ENCODE measurements at places on chromosomes 12 and 14. TPM values are rescaled to one million over a fixed set of nuclear protein-coding genes. Genes with fewer than 3 reads are reported as not detected.
A peak's percentile ranks its signal among the peaks of the same experiment; 100 is the strongest.

Gene CHFR
- polyA plus RNA-seq, result 27.2 TPM

- peak; percentile 90 for DNase-seq
Measured at GRCh38 chr12:4273652-4274395, at the start of gene CCND2. TSS of gene CCND2 (plus strand) at chr12:4273762. CDS start at chr12:4274041, 279 bp downstream.

- peak; percentile 76 for DNase-seq
Measured at GRCh38 chr14:104795781-104796686, 486 bp upstream of the AKT1 start.

- no peak for DNase-seq
Measured at GRCh38 chr12:88756153-88756552, 175.9 kb upstream of the KITLG start.

DNA sequence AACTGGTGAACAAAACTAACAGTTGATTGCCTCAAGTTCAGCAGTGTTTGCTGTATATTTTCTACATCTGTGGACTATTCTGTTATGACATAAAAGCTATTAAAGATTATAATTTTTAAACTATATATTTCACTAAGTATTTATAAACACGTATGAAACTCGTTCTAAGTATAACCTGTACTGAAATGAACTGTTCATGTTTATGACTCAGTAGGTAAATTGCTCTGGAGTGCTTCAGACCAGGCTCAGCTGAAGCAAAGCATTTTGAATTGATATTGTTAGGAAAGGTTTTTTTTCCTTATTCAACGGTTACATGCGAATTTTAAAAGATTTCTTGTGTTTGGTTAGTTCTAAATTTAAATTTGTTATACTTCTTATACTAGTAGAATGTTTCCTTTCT, 151.3 kb downstream of the RAD51B start:
- no peak for DNase-seq

- no peak for DNase-seq
Measured at GRCh38 chr12:110243227-110243626, 37.8 kb upstream of the ATP2A2 start.

Gene FAR2
- 2.3 TPM for polyA plus RNA-seq

DNA sequence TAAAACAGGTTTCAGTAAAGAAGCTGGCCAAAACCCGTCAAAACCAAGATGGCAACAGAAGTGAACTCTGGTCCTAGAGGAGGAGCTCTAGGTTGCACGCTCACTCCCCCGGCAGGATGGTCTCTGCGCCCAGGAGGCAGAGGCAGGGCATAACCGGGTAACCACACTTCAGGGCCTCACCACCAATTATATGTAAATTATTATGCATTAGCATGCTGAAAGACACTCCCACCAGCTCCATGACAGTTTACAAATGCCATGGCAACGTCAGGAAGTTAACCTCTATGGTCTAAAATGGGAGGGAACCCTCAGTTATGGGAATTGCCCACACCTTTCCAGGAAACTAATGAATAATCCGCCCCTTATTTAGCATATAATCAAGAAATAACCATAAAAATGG, 20.1 kb upstream of the SLC6A12 start:
- no peak for DNase-seq

DNA sequence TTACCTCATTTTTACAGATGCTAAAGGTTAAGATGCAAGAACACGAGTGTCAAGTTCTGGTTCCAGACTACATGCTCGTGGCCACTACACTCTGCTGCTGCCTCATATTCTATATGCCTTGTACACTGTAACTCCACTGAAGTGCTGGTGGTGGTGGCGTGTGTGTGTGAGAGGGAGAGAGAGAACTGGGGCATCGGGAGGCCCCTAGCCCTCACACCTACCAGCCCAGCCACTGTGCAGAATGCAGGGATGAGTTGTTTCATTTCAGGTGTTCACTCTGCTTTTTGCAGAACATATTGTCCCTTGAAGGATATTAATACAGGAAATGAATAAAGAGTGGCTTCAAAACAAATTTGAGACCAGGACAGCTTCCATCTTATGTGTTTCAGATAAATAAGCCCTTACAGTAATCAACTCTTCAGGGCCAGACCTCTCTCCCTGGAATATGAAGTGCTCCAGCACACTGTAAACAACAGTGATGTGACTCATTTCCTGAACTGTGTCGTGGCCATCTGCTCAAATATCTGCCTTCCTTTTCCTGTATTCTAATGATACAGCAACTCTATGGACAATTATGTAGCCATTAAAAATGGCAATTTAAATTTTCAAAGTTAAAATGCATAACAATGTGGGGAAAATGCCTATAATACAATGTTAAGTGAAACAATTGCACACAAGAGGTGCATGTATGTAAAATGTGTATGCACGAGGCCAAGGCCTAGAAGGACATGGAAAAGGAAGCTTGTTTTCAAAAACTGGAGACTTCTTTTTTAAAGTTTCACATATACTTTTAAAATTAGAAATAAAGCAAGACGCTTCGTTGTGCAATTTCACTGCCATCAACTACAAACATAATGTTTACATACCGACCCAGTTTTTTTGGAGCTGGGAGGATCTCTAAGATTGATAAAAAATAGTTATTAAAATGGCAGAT, 215.4 kb downstream of the PELI2 start:
- DNase-seq, result no peak

Gene SDR9C7
- 0.04 TPM for polyA plus RNA-seq

Gene KRT73
- not detected for polyA plus RNA-seq

Gene FAM181A
- polyA plus RNA-seq, result not detected

DNA sequence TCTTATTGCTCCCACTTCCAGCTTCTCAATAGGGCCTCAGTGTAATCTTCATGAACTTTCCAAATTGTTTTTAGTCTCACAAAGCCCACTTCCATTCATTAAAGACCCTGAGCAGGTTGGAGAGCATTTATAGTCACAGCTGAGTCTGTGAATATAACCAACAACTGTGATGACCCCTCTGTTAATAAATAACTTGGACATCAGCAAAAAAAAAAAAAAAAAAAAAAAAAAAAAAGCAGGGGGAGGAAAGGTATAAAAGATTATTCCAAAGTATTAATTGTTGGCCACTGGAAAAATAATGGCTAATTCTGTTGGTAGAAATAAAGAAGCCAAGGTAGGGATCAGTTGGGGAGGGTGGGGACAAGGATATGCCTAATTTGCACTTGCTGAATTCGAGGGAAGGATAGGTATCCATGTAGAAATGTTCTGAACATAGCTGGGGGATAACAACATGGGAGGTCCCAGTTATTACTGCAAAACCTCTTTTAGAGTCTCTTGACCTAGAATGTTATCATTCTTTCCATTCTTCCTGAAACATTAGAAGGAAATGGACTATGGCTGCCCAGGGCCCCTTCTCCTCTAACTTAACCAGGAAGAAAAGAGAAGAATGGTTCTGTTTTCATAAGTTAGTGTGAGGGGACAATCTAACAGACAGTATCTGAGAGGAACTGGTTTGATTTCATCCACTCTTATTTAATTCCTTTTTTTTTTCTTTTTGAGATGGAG, 56.5 kb downstream of the SAMD4A start:
- DNase-seq, result no peak

DNA sequence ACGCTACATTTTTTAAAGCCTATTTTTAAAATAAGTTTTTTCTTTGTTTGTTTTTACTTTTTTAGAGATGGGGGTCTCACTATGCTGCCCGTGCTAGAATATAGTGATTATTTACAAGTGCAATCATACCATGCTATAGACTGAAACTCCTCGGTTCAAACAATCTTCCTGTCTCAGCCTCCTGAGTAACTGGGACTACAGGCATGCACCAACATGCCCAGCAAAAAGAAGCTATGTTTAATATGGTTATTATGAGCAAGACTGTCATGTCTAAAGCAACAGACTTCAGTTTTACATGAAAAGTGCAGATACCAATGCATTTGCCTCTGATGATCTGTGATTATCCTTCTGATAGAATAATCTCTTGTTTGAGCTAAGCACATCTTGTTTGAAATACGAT, 45.6 kb upstream of the SGPP1 start:
- no peak for DNase-seq

DNA sequence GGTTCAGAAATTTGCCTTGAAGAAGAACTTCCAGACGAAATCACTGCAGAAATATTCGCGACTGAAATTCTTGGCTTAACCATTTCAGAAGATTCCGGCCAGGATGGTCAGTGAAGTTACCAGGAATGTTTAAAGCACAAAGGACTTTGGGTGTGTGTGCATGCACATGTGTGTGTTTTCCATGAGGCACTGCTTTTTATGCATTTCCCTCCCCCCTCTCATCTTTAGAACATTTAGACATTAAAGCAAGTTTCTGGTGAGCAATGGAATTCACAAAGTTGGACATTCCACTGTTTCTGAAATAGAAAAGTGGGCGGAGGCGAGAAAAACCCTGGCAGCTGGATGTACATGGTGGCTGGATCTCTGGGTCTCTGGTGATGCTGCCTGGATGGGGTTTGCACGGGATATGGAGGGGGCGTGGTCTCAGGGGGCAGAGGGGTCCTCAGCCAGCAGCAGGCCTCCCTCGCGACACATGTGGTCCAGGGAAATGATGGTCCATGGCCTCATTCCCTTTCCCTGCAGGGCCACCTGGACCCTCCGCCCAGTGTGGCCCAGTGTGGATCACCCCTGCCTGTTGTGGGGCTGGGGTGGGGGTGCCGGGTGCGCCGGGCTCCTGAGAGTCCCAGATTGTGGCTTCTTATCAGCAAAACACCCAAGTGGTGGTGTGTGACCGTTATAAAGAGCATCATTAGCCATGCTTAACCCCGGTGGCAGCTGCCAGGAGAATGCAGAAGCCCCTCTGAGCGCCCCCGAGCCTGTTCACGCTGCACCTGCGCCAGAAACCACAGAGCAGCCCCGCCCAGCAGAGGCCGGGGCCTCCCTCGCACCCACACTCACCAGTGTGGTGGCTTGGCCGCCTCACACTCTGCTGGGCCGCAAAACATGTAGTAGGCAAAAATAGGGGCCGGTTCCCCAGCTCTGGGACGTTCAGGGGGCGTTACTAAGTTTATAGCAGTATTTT, 17.8 kb upstream of the BCL7A start:
- no peak for DNase-seq

Gene PCED1B
- 0.87 TPM for polyA plus RNA-seq

Gene TWF1
- 11.4 TPM for polyA plus RNA-seq

DNA sequence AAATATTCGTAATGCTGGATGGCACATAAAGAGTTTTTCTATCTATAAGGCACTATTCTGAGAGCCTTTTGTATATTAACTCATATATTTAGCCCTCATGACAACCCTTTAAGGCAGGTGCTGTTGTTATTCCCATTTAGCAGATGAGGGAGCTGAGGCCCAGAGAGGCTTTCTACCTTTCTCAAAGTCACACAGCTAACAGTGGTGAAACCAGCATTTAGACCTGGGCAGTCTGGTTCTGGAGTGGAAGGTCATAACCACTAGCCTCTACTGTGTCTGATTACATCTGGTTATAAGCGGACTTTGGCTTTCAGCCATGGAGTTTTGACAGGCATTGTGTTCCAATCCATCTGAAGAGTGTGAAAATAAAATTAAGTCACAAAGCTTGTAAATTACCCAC, 41.2 kb upstream of the HDAC7 start:
- DNase-seq, result no peak

Gene PRH2
- not detected for polyA plus RNA-seq

GRCh38 chr12:65817866-65818265, 6.4 kb upstream of the HMGA2 start:
- no peak for DNase-seq

DNA sequence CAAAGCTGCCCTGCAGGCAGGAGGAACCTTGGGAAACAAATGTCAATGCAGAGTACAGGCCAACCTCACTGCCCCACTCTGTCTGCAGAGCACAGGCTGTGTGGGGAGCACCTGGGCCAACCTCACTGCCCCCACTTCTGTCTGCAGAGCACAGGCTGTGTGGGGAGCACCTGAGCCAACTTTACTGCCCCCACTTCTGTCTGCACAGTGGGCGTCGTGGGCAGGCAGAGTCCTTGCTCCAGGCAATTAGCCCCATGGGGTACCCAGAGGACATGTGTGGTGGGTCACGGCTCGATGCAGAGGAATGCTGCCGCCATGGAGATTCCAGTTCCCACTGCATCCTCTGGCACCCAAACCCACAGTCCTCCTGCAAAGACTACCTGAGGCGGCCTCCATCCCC, 26.2 kb downstream of the BRF1 start:
- no peak for DNase-seq

Gene IAPP
- polyA plus RNA-seq, result not detected

GRCh38 chr12:95815632-95816212, 25.2 kb upstream of the NTN4 start:
- DNase-seq, result no peak

DNA sequence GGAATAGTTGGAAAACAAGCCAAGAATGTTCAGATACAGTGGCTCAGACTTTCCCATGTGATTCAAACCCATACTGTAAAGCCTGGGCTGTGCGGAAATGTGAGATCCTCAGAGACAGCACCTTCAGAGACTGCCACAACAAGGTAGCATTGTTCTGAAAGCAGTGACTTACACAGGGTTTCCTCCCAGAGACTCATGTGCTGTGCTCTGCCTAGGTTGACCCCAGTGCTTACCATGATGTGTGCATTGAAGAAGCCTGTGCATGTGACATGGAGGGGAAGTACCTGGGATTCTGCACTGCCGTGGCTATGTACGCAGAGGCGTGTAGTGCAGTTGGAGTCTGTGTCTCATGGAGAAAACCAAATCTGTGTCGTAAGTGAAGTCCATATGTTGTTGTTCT, 219.4 kb downstream of the LRRK2 start:
- DNase-seq, result no peak
